Stimulated activated CD4-positive, alpha-beta T cell treated with anti-CD3 and anti-CD28 coated beads, Interleukin-4, amount 100 ng/mL, for 1 hour (primary cell): ENCODE measurements at places on chromosomes 7 and 10.

DNA sequence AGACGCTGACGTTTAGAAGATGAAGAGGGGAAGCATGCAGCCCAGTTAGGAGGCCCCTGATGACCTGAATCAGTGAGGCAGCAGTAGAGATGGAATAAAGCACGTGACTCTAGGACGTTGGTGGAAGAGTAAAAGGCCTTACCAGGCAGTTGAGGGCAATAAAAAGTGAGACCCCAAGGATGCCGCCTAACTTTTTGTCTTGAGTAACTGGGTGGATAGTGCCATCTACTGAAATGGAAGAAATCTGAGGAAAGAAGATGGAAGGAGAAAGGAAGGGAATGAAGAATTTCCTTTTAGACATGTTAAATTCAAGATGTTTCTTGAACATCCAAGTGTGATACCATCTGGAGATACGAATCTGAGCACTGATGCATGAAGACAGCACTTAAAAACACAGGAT lies 220.0 kb upstream of the LRRN3 start:
- no peak for DNase-seq

GRCh38 chr7:5694221-5694754 lies 87.2 kb downstream of the RNF216 start:
- no peak for DNase-seq

DNA sequence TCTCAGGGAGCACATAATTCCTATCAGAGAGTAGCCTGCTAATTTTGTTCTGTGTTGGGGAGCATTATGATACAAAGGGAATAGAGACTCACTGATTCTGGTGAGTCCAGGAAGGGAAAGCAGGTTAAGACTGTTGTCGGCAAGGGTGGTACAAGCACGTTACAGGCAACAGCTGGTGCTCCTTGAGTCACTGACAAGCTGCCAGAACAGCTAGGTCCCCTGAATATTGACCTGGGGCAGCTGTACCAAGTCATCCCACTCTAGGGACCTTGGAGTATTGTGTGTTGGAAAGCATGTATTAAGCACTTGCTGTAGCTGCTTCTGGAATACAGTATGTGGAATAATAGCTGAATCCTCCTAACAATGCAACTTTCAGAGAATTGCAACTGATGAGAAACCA lies 37.0 kb upstream of the GLCCI1 start:
- no peak for DNase-seq

DNA sequence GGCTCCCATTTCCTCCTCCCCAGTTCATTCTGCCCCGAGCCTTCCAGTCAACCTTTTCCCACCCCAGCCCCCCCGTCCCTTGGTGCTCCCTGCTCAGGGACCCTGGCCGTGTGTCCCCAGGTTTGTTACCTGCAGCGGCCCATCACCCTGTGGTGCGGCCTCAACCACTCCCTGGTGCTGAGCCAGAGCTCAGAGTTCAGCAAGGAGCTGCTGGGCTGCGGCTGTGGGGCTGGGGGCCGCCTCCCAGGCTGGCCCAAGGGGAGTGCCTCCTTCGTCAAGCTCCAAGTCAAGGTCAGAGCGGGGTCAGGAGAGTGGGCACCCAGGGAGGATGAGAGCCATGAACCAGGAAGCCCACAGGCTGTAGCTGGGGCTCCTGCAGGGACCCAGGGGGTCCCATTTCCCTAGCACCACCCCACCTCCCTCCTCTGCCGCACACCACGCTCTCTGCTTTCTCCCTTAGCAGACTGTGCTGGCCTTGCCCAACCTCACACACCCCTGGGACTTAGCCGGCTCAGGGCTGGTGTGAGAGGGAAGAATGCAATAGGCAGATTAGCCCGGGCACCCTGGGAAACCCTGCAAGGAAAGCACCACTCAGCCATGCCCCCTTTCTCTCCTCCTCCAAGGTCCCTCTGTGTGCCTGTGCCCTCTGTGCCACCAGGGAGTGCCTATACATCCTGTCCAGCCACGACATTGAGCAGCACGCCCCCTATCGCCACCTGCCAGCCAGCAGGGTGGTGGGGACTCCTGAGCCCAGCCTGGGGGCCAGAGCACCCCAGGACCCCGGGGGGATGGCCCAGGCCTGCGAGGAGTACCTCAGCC lies 2.0 kb upstream of the PCOLCE start:
- no peak for DNase-seq

DNA sequence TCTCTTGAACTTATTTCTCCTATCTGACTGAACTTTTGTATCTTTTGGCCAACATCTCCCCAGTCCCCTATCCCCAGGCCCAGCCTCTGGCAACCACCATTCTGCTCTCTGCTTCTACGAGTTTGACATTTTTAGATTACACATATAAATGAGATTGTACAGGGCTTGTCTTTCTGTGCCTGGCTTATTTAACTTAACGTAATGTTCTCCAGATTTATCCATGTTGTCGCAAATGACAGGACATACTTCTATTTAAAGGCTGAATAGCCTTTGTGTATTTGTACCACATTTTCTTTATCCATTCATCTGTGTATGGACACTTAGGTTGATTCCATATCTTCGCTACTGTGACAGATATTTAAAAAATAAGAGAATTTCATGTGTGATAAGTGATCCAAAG lies 98.6 kb downstream of the LSMEM1 start:
- no peak for DNase-seq

GRCh38 chr10:122280156-122280555 lies 9.1 kb downstream of the BTBD16 start:
- DNase-seq = no peak

DNA sequence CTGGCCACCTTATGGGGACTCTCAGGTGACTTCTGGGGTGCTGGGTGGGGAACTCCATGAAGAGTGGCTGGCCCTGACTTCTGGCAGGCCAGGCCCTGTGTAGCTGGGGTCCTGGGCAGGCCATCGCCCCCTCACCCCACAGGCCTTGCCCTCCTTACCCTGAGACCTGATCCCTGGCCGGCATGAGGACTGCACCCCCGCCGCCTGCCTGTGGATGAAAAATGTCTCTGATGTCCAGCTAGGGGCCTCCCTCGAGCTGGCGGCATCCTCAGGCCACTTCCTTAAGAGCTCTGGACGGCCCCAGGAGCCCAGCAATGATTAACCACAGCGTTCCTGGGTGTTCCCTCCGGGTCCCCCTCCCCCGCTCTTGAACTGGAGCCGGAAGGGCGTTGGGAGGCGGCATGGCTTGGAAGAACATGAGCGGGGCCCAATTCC lies 31.8 kb upstream of the SHH start:
- DNase-seq = no peak

DNA sequence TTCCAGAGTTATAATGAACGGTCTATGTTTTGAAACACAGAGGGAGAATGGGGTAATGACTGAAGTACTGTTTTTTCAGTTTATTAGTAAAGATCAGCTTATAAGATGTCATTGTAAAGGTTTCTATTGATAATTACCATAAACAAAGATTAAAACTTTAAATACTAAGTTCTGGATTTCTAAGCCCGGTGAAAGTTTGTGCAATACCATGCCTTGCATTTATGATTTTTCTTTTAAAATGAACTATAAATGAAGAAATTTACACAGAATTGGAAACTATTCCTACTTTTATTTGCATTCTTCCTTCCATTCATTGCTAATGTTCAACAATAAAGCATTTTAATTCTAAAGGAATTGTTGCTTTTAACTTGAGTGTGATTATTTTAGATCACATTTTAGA lies 4.9 kb downstream of the MEOX2 start:
- no peak for DNase-seq

DNA sequence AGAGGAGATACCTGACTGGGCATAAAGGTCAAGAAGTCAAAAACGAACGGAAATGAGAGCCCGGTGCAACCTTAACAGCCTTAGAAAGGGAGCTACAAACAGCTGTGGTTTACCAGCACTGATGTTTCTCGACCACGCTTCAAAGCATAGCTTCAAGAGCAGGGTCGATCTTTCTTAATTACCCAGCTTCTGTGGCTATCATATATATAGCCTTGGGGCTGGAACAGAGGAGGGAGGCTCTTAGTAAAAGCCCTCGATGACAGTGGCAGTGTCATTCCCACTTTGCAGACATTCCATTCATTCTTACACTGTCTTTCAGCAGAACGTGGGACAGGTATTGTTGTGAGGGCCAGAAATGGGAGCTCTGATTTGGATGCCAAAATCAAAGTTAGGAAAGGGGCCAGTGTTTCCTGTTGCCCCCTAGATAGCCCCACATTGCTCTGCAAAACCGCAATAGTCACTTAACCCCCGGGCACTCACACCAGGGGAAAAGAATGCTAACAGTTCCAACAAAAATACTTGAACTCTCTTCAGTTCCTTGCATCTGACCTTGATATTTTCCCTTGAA lies 141.5 kb downstream of the MTPAP start:
- no peak for DNase-seq

- DNase-seq = no peak
Observed at GRCh38 chr7:155846156-155846555, 33.9 kb upstream of the SHH start.

DNA sequence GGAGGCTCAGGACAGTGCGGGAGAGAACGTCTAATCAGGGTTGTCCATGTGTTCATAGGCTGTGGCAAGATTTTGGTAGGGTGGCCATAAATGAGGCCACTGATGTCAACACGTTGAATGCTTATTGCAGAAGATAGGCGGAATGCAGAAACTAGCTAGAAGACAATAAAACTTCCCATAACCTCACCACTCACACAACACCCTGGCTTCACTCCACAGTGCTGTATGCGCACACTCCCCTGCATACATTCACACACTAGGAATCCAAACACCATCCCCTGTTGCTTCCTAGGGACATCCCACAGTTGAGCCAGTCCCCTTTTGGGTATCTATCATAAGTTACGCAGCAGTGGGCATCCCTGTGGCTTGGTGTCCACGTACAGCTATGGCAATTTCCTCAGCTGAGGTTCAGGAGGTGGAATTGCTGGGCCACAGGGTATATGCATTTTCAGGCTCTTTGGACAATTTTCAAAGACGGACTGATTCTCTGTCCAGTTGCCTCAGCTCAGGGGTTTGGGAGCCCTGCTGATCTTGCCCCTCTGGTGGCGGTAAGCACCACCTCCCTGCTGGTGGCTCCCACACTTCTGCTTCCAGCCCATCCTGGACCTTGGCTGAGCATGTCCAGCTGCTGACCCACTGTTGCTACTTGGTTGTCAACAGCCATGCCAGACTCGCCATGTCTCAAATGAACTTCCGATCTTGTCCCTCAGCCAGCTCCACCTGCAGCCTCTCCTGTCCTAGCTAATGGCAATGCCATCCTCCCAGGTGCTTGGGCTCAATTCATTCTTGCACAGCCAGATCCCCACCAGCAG lies 36.4 kb downstream of the CDH23 start:
- no peak for DNase-seq

- DNase-seq = no peak
Observed at GRCh38 chr7:83532219-83532618, 116.7 kb downstream of the SEMA3E start.

DNA sequence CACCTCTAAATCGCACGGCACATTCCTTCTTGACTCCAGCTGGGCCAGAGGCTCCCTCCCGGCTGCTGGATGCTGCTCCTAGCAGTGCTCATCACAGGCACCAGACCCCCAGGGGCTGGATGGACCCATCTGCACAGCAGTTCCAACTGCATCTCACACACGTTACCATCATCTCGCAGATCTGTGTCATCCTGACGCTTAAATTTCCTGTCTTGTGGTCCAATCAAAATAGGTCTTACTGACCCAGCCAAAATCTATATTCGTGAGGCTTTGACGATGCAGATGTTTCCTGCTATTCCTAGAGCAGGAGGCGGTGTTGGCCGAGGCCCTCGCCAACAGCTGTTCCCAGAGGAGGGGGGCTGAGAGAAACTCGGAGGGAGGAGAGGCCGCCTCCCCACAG lies 108.0 kb downstream of the MKI67 start:
- no peak for DNase-seq

DNA sequence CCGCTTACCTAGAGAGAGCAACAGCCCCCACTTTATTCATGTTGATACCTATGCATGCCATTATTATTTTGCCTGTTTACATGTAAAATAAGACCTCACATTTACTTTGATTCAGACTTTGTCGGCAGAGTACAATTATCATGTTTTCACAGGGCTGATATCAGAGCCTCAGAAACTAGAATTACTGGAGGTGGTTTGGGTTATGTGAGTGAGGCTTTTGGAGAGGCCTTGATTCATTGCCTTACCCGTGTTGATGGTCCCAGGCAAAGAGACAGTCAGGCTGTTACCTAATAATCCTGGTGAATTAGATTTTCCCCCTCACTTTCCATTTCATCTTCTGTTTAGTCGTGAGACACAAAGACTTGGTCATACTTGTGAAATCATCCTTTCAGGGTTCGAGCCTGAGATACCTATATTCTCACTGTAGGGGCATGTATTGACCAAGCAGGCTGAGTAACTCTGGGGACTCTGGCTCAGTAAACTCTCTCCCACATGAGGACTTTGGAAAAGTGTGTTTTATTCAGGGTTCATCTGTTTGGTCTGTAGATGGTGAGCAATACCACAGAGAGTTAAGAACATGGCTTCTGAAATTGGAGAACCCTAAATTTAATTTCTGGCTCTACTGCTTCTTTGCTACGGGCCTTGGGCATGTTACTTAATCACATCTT lies 150.9 kb downstream of the CELF2 start:
- no peak for DNase-seq

- DNase-seq = no peak
Observed at GRCh38 chr10:17784688-17785087, 24.5 kb upstream of the MRC1 start.

GRCh38 chr7:74002474-74003017 lies 25.4 kb upstream of the ELN start:
- DNase-seq = no peak

- no peak for DNase-seq
Observed at GRCh38 chr7:113710310-113711096, 208.3 kb downstream of the PPP1R3A start.

DNA sequence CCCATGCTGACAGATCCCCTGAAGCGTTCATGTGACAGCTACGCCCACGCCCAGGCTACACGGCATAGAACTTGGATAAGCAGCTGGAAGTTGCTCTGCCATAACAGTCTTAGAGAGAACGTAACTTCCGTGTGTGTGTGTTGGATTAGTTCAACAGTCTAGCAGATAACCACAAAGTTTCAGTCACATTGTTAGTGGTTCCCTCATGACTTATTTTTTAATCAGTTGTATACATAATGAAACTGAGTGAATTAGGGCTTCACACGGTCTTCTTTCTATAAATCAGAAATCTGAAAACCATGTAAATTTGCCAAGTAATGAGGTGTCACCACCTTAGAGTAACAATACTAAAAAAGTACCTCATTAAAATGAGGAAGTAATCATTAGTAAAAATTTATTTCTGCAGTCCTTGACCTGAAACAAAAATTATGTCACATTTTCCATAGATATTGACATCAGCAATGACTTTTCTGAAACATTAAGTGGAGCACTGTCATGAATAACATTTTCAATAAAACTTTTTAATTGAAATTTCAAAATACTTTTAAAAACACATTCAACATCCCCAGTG lies 21.7 kb upstream of the MACC1 start:
- DNase-seq = no peak

GRCh38 chr7:142645777-142646176 lies 103.5 kb upstream of the PRSS1 start:
- no peak for DNase-seq

- DNase-seq = no peak
Observed at GRCh38 chr10:42997849-42998165, 79.1 kb upstream of the RET start.

DNA sequence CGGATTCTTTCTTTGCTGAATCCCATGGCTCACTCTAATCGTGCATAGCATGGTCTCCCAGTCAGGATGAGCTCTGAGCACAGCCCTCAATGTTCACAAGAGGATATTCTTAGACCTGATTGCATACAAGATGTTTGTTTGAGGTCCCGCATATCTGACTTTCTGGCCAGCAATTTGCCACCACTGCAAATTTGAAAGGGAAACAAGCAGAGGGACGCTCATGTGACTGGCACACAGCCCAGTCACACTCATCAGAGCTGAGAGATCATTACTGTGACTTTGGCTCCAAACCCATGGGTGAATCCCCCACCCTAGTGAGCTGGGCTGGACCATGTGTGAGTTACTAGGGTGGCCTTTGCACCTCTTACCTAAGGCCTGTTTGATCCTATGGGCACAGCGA lies 9.9 kb downstream of the TAS2R41 start:
- no peak for DNase-seq
